ENCODE measurements at places on chromosomes 12 and 14.

DNA sequence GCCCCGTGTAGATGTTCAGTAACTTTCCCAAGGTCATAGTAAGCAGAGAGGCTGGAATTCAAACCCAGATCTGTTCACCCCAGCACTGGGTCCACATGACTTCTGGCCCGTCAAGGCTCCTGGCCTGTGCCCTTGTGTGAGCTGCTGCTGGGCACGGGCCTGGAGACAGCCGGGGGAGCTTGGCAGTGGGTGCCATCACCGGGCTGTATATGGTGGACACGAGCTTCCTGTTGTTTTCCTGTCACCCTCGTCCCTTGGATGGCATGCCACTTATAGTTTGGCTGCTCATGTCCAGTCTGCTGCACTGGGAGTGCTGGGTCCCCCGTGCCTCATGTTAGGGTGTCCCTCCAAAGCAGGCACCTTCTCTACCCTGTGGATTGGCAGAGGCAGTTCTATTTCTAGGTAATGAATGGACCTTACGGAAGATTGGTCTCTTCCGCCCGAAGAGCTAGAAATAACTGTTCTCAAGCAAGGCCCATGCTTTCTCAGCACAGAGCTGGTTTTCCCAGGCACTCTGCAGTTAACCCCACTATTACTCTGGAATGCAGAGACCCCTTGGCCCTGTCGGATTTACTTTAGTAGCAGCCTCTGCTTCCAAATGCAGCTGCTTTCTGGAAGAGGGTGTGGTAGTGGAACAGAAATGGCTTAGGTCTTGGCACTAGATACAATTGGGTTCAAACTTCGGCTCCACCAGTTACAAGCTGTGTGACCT, 44.3 kb downstream of the ELK3 start:
- DNase-seq, result no peak

DNA sequence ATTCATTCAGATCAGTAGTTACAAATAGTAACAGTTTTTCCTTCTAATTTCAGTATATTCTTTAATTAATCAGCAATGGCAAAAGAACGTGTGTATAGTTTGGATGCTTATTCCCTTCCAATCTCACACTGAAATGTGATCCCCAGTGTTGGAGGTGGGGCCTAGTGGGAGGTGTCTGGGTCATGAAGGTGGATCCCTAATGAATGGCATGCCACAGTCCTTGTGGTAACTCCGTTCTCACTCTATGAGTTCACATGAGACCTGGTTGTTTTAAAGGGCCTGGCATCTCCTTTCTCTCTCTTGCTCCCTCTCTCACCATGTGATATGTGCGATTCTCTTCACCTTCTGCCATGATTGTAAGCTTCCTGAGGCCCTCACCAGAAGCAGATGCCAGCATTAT, 18.9 kb upstream of the SYNDIG1L start:
- no peak for DNase-seq

GRCh38 chr12:98123021-98123461, 392.3 kb upstream of the TMPO start:
- DNase-seq, result no peak

DNA sequence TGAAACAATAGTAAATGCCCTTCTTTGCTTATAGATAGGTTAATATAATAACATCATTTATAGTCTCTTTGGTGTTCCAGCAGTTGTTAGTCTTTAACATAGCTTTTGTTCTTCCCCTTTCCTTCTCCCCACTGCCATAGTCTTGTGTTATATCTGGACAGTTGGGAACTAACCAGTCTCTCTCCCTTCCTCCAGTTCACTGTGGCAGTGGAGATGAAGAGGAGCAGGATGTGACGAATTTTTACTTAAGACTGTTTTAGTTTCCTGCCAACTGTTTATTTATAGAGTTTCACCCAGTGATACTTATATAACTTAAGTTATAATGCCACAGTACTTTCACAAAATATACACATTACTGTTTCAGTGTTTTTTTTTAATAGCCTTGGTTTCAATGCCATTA, 277.4 kb downstream of the PDZRN4 start:
- DNase-seq, result no peak

DNA sequence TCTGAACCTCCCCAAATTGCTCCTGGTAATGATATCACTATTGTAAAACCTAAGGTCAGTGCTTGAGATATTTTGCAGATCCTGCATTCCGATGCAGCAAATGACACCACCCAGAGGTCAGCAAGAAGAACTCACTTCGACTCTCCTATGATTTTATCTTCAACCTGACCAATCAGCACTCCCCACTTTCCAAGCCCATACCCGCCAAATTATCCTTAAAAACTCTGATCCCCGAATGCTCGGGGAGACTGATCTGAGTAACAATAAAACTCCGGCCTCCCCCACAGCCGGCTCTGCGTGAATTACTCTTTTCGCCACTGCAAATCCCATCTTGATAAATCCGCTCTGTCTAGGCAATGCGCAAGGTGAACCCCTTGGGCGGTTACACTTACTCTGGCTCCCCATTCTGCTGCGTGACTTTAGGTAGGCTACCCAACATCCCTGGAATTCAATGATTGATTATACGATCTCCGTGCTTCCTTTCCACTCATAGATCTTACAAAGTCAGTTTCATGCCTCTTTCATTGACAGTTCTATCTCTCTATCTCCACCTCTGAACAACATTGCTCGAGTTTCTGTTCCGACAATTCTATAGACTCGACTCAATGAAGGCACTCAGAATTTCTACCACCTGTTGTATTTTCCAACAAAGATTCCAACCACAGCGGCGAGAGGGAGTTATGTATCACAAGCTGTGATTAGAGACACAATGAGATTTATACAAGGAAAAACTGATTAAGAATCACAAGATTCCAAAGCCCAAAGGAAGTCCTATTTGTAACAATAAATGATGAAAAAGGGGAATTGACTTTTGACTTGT, 939 bp downstream of the NPC2 start:
- no peak for DNase-seq

DNA sequence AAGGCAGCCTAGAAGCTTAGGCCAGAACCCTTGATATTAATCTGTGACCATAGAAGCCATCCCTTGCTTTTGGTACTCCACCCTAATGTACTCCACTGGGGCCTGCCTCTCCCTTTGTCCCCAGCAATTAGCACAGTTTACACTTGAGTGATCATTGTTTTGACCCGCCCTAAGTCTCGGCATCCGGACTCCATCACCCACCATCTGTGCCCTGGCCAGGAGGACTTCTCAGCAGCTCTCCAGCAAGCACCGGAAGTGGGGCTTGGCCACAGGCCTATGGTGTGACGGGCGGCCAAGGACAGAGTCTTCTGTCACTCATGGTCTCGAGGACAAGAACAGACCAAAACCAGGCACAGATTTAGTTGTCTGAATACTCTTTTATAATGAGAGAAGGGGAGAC, 126.5 kb upstream of the NTF3 start:
- no peak for DNase-seq
